Stimulated activated CD4-positive, alpha-beta T cell treated with anti-CD3 and anti-CD28 coated beads, Interleukin-12 subunit alpha, Interleukin-12 subunit beta, amount 100 ng/mL, for 48 hours (primary cell): ENCODE measurements at places on chromosomes 6 and 20.

DNA sequence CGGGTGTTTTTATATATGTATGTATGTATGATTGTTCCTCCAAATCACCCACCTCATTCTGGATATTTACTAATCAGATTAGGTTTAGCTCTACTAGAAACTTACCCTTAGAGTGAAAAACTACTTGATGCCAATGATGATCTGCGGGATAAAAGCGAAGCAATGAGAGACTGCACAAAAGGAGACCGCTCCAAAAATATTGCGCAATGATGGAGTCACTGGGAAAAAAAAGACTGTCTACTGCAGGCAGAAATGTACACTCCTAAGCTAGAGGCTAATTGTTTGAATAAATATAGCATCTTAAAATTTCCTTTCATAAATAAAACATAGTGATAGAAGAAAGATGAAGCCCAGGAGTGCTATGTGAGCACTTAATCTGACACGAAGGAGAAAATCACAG is 7.3 kb downstream of the RAB32 start:
- no peak for DNase-seq

- DNase-seq = no peak
Observed at GRCh38 chr6:40563111-40563510, 24.1 kb downstream of the LRFN2 start.

DNA sequence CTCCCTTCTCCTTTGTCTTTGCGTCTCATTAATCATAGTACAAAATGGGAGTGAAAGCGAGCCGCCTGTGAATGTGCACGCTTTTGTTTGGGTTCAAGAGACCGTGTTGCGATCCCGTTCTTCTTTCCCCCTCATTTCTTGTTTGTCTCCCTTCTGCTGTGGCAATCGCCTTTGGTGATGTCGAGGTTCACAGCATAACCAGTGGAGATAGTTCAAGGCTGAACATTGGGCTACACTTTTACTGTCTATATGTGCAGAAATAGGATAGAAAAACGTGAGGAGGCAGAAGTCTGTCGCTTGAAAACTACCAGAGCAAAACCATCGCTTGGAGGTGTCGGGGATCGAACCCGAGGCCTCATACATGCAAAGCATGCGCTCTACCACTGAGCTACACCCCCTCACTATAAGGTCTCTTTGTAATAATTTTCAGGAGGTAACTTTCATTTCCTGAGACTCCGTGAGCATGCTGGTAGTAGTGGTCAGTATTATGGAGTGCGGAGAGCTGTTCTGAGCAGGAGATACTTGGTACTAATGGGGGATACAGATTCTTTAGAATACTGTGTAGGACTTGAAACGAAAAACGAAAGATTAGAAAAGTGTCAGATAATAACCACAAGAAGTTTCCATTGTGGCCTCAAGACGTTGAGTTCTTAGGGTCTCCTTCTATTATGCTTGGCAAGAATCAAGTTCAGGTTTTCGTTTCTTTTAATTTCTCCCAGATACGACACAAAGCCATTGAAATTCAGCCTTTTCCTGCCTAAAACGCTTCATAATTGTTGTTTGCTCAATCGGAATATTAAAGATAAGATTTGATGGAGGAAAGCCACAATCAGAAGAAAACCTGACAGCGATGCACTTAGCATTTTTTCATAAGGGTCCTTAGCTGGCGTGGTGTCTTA is 106.6 kb downstream of the TRIM27 start:
- no peak for DNase-seq

GRCh38 chr20:3995749-3996320 is 19.5 kb downstream of the RNF24 start:
- no peak for DNase-seq

DNA sequence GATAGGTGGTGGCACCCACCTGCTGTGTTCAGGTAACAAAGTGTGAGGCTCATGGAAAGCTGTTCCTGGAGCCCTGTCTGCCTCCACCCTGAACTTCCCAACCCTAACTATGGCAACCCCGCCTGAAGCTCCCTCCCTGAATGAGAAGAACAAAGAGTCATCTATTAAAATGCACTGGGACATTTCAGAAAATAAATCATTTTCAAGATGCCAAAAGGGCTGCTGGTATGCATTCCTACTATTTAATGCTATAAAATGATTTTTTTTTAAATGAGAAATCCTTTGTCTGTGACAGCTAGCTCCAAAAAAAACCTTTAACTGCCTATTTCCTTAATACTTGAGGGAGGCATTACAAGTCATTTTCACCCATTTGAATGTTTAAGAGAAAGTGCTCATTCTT is 84.3 kb upstream of the MRPS10 start:
- no peak for DNase-seq

- DNase-seq = no peak
Observed at GRCh38 chr6:130134582-130134981, 88.2 kb downstream of the SAMD3 start.

DNA sequence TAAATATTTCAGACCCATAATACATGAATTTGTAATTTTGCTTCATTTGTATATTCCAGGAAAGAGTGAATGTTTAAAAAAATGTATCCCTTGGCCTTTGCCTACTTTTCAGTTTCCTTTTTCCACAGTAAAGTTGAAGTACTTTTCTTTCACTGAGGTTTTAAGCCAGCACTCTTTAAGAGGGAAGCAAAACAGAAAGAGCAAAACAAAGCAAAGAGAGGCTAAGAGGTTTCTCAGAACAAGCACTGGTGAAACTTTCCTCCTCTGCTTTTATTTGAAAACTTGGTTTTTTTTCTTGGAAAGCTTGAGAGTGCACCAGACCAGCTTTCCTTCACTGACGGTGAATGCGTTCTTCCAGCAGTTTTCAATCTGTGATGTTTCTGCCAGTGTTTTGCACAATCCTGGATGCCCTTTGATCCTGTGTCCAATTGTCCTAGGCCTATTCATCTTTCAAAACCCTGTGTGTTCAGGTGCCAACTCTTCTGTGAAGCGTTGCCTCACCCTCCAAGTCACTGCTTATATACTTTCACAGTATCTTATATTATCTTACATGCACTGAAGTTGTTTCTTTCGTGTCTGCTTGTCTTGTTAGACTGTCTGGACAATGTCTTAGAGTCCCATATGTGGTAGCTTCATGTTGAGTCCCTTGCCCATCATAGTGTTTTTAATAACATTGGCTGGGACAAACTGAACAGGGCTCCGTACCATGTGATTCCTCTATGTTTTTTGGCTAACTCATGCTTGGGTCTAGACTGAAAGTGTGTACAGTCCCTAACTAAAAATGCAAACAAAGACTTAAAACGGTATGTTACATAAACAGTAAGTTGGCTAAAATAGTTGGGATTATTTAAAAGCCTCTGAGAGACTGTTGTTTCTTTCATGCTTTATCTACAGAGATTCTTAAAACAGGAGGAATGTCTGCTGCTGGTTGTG is 1.9 kb downstream of the RNF217 start:
- no peak for DNase-seq

GRCh38 chr6:43035495-43036194 is 14.2 kb downstream of the RRP36 start:
- DNase-seq = no peak

DNA sequence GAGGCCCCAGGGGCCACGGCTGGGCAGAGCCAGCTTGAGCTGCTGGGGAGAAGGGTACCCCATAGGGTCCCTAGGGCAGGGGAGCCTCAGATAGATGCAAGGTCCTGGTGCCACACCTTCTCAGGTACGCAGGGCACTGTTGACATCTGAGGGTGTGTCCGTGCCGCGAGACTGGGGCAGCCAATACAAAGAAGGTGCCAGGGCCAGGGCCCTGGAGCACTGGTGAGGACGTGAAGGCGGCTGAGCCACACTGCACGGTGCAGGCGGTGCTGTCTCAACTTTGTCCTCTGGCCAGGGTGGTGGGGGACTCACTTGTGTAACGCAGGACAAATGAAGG is 649 bp upstream of the LRRC73 start:
- no peak for DNase-seq

DNA sequence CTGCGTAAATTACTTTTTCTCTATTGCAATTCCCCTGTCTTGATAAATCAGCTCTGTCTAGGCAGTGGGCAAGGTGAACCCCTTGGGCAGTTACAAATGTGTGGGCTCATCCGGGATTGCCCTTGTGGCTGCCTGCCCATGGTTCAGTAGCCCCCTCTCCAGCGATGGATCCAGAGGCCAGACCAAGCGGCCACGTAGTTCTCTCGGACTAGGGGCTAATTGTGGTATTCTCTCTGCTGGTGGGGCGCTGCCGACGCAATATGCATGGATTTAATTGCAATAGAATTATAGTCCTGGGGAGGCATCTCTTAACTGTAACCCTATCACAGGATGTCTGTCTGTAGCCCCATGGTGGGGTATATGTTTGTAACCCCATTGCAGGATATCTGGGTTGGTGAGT is 64.3 kb upstream of the UNC93A start:
- no peak for DNase-seq

DNA sequence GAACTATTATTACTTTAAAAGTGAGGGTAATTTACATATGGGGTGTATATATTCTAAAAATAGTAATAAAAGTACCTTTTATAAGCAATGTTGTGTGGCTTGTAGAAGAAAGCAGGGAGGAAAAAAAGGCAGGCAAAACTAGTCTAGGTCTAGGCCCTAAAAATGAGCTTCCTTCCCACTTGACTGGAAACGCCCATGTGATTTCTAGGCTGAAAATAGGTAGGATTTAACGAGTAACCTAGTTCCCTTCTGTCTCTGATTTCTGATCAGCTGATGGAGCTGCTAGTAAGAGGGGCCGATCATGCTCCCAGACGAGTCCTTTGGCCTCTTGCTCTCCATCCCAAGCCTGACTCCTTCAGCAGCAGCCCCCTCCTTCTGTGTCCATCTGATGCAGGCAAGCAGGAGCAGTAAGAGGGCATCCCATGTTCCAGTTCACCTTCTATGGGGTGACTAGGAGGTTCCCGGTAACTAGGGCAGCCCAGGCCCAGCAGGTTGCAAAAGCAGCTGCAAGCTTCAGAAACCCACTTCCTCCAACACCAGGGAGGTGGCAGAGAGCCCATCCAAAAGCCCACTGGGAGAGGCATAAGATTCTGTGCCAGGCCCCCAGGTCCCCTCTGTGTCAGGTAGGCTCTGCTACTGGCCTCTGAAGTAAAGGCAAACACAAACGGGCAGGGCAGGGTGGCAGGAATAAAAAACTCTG is 24.4 kb downstream of the TBC1D20 start:
- no peak for DNase-seq

DNA sequence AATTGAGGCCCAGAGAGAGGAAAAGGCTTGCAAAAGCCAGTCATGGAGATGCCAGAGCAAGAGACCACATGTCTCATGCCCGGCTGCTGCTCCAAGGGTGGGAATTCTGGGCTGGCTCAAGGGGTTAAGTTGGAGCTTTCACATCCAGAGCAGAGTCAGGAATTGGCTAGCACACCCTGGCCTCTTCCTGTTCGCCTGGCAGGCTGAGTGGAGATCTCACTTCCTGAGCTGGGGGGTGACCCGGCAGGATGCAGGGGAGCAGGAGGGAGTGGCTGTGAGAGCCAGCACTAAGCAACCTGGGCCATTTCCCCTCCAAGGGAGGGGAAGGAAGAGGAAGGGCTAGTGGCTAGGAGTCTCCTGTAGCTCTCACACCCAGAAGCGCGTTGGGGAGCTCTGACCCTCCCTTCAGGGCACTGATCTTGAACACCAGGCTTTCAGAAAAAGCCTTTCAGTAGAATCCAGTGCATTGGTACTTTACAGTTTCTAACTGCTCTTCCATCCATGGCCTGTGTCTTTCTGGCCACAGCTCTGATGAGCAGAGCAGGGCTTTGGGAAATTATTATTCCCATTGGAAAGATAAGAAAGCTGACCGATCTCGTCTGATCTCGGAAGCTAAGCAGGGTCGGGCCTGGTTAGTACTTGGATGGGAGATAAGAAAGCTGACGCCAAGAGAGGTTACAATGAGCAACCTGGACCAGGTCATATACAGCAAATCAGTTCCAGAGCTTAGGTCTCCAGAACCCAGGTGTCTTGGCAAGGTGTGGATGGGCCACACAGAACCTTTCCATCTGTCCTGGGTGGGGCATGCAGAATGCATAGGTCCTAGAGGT is 2.2 kb upstream of the CCM2L start:
- DNase-seq = no peak

DNA sequence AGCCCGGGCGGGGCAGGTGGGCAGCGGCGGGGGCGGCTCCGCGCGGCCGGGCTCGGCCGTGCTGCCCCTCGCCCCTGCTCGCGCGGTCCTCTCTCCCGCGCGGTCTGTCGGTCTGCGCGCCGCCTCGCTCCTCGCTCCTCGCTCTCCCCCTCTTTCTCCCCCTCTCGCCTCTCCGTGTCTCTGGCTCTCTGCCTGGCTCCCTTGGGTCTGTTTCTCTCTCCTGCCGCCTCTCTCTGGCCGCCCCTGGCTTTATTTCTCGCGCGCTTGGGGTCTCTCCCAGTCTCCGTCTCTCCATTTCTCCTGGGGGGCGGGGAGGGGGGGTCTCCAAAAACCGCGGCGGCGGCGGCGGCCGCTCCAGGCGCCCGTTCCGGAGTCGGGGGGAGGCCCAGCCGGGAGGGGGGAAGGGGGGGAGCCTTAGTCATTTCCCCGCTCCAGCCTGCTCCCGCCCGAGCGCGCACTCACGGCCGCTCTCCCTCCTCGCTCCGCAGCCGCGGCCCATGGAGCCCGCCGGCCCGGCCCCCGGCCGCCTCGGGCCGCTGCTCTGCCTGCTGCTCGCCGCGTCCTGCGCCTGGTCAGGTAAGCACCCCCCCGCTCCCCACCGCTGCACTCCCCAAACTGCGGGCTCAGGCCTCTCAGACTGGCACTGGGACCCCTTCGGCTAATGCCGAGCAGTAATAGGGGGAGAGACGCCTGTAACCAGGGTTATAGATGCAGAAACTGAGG is at the start of gene SIRPA:
Gene SIRPA, plus strand, starts transcription at position 457 of the 723 bp plus-strand sequence. Its CDS starts 41 bp downstream, at position 498.
- no peak for DNase-seq

GRCh38 chr6:121771937-121772720 is 336.7 kb downstream of the GJA1 start:
- DNase-seq = no peak

DNA sequence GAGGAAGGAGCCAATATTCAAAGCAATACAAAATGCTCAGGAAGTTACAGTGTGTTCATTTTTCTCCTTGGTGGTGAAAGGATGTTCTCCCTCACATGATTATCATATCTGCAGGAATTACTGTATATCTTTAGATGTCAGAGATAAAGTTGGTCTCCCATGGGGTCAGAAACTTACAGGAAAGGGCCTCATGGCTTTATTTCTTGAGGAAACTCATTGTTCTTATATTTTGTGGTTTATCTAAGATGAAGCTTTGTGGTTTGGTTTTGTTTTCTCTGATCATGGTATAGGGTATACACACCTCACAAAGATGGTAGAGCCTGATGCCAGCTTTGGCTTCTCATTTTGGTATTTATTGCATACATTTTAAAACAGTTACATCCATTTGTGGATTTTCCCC is 100.5 kb upstream of the STXBP5 start:
- DNase-seq = no peak

DNA sequence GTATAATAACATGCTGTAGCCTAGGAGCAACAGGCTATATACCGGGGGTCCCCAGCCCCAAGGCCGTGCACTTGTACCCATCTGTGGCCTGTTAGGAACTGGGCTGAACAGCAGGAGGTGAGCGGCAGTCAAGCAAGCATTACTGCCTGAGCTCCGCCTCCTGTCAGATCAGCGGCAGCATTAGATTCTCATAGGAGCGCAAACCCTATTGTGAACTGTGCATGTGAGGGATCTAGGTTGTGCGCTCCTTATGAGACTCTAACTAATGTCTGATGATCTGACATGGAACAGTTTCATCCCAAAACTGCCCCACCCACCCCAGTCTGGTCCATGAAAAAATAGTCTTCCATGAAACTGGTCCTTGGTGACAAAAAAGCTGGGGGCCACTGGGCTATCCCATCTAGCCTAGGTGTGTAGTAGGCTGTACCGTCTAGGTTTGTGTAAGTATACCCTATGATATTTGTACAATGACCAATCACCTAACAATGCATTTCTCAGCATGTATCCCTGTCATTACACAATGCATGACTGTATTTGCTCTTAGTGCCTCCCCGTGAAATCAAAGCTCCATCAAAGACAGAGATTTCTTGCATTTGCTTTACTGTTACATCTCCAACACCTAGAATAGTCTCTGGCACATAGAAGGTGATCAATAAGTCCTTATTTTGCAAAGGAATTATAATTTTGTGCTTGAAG is 30.8 kb downstream of the NHSL1 start:
- no peak for DNase-seq
